ENCODE measurements at places on chromosomes 7 and 10.

DNA sequence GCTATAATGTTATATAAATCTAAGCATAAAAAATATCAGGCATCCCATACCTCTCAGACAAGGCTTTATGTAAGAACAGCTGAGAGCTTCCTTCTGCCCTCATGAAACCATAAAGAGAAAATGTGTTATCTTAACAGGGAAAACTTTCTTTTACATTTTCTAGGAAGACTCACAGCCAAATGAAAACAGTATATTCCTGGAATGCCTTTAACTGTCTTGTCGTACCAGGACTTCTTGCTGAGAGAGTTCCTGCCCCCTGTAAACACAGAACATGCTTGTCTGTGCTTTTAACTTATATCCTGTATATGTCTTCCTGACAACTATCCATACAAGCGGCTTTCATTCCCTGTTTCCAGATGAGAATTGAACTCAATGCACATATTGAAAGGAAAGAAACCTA, 64.8 kb upstream of the AHR start:
- DNase-seq, result no peak

DNA sequence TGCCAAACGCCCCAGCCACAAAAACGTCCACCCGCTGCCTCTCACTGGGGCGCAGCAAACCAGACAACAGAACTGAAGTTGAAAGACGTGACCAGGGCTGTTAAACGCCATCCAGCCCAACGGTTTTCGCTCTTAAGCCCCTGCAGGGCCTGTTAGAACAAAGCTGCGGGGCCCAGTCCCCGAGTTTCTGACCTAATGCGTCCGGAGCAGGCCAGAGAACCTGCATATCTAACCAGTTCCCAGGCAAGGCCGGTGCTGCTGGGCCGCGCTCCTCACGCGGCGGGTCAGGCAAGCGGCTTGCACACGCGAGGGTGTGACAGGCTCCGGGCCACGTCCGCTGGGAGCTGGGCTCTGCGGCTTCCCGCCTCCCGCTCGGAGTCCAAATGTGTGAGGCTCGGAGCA, 87.0 kb downstream of the PTPRN2 start:
- no peak for DNase-seq

- DNase-seq, result no peak
Measured at GRCh38 chr7:112757337-112757736, 32.9 kb downstream of the TMEM168 start.

DNA sequence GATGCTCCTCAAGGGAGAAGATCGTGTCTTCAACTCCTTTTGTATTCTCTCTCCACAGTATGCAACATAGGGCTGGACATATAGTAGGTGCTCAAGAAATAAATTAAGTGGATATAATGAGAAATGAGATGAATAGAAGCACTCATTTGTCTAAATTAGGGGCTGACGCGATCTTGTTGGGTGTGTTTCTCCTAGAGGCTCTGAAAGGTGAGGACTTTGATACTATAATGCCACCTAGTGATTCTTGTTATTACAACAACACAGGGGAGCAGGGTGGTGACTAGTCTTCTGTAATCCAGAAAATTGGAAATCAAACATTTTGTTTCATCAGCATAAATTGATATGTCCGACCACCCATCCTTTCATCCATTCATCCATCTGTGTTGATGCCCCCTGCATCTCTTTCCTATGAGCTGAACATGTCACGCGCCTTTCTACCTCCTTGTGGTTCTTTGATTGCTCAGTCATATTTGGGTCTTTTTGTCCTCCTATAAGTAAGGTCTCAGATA, 3.5 kb upstream of the CFAP58 start:
- DNase-seq, result no peak
